ENCODE measurements at places on chromosomes 11 and 22.
A peak's percentile ranks its signal among the peaks of the same experiment; 100 is the strongest.

DNA sequence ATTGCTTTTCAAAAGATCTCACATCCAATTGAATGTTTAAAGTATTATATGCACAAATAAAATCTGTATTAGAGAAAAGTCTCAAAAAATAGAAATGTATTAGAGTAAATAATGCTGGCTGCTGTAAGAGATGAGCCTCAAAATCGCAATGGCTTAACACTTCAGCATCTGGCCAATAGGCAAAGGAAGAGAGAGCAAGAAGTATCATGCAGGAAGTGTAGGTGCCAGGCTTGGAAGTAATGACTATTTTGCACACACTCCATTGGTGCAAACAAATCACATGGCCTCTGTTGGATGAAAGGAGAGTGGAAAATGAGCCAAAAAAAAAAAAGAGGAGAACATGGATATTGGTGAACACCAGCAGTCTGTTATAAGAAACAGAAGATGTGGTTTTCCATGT lies 193.0 kb upstream of the E2F8 start:
- DNase-seq, result no peak

- no peak for DNase-seq
These were observed 17.1 kb upstream of the TFIP11 start for GRCh38 chr22:26529345-26529744.

DNA sequence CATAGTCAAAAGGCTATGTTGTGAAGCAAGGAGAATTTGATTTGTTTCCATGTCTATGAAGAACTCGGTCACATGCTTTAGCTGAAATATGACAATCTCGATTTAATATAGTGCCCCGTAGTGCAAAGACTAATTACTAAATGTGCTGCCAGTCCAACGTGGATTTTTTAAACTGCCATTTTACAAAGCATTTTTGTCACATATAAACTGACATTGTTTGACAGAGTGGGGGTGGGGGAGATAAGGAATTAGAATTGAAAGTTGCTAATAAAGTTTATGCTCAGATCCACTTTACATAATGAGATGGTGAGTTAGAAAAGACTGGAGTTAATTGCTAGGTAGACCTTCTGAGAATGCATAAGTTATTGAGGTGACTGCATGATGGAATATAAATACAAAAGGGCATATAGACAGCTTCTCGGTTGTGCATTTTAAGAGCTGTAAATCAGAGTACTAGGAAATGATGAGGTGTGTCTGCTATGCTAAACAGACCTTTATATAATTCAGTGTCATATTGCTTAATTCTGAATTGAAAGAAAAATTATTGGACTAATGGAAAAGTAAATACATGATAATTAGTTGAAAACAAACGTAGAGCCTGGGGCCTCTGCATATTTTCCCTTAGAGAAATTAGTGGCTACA lies 158.9 kb upstream of the MTNR1B start:
- DNase-seq, result no peak

- no peak for DNase-seq
These were observed 113.2 kb upstream of the RAG2 start for GRCh38 chr11:36711104-36711825.

GRCh38 chr11:69215784-69216415 lies 60.2 kb downstream of the SMIM38 start:
- DNase-seq, result no peak

DNA sequence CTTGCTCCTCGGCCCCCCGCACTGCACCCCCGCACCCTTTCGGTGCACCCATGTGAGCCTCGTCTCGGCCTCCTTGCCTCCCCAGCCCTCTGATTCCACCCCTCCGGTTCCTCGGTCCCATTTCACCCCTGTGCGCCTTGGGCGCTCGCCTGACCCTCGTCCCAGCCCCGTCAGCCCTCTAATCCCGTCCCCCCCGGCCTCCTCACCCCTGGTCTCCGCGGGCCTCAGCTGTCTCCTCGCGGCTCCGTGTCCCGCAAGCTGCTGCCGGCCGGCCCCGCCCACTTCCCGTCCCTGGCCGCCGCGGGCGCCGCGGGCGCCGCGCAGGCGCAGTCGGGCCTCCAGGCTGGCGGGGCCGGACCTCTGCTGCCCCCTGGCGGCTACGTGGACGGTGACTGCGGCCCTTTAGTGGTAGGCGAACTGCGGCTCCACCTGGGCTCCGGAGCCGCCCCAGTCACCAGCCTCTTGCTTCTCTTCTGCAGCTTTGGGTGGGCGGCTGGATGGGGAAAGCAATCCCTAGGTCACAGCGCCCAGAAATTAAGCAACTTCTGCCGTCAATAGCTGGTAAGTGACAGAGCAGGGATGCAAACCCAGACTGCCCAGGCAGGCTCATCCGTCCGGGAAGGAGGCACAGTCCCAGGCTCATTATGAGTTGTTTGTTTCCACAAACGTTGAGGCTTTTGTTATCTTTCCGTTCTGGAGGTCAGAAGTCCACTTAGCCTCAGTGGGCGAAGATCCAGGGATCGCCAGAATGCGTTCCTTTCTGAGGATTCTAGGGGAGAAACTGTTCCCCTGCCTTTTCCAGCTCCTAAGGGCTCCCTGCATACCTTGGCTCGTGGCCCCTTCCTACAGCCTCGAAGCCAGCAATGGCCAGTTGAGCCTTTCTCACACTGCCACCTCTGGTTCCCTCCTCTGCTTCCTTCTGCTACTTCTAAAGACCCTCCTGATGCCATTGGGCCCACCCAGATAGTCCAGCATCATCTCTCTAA lies at the start of gene PPM1F:
Gene PPM1F, minus strand, starts transcription at position 263 of the 986 bp plus-strand sequence. CDS start 6,800 bp downstream, outside the sequence.
- DNase-seq, result peak; percentile 87

DNA sequence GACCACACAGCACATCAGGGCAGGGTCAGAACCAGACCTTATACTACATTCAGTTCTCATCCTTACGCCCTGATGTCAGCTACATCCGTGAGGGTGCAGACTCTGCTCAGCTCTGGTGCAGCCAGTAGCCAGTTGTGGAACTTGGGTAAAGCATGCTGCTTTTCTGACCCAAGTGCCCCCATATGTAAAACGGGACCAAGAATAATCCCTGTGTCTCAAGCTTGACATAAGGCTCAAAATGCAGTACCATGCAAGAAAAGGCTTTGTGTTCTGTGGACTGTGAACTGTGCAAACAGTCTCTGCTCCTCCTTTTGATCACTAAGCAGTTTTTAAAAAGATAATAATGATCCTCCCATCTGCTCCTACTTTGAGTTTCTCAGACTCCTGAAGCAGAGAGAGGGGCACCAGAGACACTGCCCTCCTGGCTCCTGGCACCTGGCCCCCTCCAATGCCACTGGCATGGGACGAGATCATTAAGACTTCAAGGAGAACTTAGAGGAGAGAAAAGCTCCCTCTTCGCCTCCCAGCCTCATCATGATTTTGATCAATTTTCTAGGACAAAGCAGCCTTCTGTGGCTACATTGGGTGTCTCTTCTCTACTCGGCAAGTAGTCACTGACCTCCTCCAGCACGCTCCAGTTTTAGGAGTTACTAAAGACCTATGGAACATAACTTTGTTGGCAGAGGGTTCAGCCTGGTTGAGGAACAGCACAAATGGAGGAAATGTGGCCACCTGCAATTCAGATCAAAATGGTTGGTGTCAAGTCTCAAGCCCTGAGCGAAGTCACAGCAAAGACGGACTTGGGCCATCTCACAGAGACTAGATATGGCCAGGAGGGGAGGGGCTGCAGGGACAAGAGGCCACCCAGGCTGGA lies 23.9 kb downstream of the IL10RA start:
- no peak for DNase-seq

- DNase-seq, result no peak
These were observed at the start of gene TMEM132A for GRCh38 chr11:60924110-60924905. Gene TMEM132A, plus strand, starts transcription at chr11:60924460. Its CDS starts 174 bp downstream, at chr11:60924634.

DNA sequence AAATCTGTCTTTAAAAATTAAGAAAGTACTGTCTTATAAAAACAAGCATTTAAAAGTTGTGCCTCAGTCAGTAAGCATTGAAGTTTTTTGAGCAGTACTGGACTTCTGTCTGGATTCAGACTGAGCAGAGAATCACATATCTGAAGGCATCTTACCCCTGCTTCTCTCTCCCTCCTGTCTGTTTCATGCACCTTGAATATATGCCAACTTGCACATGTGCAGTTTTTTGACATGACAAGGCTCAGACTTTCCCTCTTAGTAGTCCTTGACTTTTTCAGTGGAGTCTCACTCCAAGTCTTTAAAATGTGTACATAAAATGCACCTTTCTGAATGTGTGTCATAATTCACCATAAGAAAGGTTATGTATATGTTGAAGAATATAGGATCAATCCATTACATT lies 19.8 kb downstream of the SPECC1L start:
- no peak for DNase-seq

- DNase-seq, result no peak
These were observed 32.4 kb downstream of the JAM3 start for GRCh38 chr11:134101282-134101681.

DNA sequence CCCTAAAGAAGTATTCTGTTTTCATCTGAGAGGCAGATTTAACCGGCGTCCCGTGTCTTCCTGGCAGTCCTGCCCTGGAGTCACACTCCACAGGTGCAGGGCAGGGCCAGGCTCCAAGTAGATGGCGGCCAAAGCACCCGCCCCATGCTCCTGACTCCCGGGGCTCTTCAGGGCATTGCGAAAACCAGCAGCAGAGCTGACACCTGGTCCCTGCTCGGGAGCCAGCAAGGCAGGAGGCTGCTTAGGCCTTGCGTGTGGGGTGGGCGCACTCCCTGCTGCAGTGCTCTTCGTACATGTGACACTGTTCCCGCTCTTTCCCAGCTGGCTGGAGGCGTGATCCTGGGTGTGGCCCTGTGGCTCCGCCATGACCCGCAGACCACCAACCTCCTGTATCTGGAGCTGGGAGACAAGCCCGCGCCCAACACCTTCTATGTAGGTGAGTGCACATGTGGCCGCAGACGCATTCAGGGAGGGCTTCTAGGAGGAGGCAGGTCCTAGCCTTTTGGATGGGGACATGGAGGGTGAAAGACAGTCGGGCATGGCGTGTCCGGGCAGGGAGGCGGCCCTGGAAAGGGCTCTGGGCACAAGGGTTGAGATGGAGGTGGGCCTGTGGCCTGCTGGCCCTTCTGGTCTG lies 10.3 kb upstream of the TSSC4 start:
- no peak for DNase-seq

DNA sequence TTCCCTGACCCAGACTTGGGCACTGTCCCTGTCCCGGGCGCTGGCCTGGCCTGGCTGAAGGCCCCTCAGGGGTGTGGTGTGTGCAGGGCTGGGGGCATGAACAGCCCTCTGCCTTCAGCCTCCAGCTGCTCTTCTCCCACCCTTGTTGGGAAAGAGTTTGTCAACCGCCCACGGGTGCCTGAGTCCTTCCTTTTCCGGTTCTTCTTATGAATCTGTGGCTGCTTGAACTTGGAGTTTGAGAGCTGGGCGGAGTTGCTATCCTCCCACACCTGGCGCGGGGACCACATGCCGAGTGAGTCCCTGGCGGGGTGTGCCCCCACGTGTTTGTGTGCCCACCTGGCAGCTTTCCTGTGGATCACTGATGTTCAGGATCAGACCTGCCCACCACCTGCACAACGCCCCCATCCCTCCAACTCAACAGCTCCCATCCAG lies 13.4 kb downstream of the NFAM1 start:
- DNase-seq, result no peak

DNA sequence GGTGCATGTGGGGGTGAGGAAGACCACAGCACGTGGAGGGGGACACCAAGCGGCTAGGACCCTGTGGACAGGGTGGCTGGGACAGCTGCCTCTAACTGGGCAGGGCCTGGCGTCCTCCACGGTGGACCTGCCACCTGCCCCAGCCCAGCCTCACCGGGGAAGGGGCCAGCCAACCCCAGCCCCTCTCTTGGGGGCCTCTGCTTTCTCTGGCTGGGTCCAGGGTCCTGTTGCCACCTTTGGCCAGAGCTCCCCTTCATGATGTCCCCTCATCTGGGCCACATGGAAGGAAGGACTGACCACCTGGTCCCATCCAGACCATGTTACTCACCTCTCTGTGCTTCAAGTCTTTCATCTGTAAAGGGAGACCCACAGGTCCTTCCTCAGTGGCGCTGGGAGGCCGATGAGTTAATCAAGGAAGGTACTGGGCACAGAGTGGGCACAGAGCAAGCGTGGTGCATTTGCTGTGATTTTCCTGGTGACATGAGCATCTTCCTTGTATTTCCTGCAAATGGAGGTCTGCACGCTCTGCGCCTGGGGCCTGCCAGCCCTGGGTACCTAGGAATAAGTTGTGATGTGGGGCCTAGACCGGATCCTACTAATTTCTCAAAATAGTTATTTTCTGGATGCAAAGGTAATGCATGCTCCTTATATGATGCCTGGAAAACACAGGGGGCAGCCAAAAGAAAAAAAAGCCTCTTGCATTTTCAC lies 538.4 kb downstream of the TBC1D22A start:
- DNase-seq, result no peak

GRCh38 chr11:111414267-111414931 lies 35.3 kb upstream of the POU2AF1 start:
- no peak for DNase-seq

- DNase-seq, result no peak
These were observed 61.8 kb downstream of the BID start for GRCh38 chr22:17712441-17712840.
